ENCODE measurements at places on chromosomes 12 and 14. TPM values are rescaled to one million over a fixed set of nuclear protein-coding genes. Genes with fewer than 3 reads are reported as not detected.
A peak's percentile ranks its signal among the peaks of the same experiment; 100 is the strongest.

DNA sequence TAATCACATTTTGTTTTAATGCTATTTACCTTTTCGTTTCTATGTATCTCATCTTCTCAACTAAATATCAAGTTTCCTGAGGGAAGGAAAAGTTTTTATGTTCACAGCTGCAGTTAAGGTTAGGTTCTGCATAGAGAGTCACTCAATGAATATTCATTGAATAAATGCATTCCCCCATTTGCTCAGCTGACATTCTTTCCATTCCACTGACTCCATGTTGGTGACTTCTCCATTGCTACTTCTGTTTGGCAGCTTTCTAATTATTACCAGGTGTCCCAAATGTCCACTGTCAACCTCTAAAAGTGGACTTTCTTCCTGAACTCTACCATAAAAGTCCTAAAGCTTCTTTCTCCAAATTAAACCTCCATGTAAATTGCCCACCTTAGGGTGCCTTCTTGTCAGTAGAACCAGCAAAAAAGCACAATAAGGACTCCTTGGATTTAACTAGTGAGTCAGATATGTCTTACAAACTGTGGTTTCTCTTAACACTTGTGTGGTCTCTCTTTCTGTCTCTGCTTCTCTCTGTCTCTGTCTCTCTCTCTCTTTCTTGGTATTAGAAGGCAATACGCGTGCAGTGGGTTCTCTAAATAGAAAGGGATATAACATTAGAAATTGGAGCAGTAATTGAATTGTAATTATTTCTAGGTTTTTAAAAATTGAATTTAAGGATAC lies 85.9 kb downstream of the TMEM117 start:
- DNase-seq, result peak; percentile 27

- no peak for DNase-seq
These were observed 38.0 kb upstream of the RIN3 start for GRCh38 chr14:92475451-92476187.

GRCh38 chr14:89908712-89909450 lies 45.6 kb downstream of the EFCAB11 start:
- DNase-seq, result no peak

DNA sequence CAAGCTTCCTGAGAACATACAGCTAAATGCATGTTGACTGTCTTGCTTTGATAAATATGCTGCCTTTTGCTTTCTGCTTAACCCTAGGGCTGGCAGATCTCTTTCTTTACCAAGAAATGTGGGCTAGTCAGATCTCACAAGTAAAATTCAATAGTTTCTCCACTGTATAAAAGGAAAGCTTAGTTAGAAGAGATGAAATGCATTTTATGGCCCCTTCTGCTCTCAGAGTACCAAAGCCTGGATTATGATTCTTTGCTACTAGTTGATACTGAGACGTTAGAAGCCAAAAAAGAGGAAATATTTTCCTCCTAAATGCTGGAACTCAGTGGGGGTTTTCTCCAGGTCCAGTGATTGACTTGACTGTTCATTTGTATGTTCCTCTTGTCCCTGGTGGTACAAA lies 552.7 kb downstream of the SNAPC1 start:
- no peak for DNase-seq

- no peak for DNase-seq
These were observed 190.0 kb upstream of the BMP4 start for GRCh38 chr14:54146601-54147000.

Gene FBLN5
- polyA plus RNA-seq, result 135 TPM

Gene GOLGA5
- 29.7 TPM for polyA plus RNA-seq

Gene SYNDIG1L
- polyA plus RNA-seq, result not detected

Gene ZNF891
- 0.47 TPM for polyA plus RNA-seq
